ENCODE measurements at places on chromosomes 3 and 15.

GRCh38 chr3:119580067-119580760, 922 bp downstream of the ADPRH start:
- no peak for DNase-seq

DNA sequence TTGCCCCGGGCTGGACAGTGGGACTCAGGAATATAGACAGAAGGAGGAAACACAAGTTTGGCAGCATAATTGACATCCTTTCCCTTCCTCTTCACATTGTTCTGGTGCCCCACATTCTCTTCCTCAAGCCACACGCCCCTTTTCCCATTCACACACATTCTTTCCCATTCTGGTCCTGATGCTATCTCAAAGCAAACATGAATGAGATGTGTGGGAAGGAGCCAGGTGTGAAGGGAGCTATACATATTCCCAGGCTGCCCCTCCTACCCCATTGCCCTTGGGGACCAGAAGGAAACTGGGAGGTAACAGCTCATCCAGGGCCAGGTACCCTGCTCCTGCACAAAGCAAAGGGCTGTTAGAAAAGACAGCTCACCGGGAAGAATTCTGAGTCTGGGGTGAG, 23.4 kb upstream of the CLK3 start:
- DNase-seq, result no peak

DNA sequence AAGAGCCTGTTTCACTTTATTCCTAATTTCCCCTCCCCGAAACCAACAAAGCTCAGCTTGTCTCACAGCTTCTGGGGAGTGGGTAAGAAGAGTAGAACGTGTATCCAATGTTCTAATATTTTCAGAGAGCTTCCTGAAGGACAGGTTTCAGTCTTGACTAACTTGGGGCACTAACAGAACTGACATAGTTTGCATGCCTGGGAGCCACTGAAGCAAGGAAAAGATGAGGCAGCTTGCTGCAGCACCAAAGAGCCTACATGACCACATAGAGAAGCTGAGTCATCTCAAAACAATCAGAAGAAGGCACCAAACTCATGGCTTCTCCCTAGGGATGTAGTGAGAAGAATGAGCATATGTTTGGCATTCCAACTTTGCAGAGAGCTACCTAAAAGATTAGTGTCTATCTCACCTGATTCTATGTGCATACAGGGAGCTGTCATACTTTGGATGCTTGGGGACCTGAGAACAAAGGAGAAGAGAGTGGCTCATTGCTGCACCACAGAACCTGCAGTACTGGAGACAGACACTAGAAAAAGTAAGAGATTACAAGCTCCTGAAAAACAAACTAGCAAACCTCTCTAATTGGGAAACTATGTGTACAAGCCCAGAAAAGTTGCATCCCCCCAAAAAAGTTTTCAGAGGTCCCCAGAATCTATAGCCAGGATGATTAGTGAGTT, 86.9 kb downstream of the DCLK3 start:
- DNase-seq, result no peak

DNA sequence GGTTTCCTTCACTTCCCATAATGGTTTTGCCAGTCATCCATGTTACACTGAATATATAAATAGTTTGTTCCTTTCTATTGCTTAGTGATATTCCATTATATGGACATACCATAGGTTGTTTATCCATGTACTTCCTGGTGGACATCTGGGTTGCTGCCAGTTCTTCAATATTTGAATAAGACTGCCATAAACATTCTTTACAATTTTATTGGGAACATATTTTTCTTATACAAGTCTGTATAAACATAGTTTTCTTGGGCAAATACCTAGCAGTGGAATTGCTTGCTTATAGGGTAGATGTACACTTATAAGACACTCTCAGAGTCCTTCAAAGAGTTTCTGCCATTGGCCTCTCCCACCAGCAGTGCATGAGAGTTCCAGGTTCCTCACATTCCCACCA, 231.4 kb downstream of the OPA1 start:
- DNase-seq, result no peak

GRCh38 chr3:162029736-162030135, 533.1 kb downstream of the OTOL1 start:
- no peak for DNase-seq

DNA sequence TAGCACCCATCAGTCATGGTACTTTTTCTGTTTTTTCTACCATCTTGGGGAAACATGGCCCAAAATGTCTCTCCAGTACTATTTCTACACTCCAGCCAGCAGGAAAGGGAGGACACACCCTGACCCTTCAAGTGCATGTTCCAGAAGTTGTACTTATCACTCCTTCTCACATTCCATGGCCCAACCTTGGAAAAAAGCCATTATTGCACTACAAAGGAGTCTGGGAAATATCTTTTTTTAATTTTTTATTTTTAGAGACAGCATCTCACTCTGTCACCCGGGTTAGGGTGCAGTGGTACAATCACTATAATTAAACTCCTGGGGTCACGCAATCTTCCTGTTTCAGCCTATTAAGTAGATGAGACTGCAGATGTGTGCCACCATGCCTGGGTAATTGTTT, 100.0 kb upstream of the PPP2R3A start:
- DNase-seq, result no peak

- DNase-seq, result no peak
Measured at GRCh38 chr15:67564968-67565345, 22.5 kb downstream of the MAP2K5 start.

DNA sequence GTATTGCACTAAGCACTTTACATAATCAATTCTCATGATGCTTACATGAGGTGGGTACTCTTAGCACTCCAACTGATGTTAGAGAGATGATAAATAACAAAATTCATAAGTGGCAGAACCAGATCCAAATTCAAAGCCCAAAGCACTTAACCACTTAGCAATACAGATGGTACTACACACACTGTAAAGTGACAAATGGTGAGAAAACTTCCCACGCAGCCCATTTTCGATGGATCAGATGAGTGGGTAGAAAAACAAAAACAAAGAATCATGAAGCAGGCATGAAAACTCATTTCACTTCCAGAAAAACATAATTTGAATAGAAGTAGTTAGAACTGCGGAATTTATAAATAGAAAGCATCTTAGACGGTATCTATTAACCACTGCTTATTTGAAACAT, 66.2 kb downstream of the FRMD4B start:
- no peak for DNase-seq

DNA sequence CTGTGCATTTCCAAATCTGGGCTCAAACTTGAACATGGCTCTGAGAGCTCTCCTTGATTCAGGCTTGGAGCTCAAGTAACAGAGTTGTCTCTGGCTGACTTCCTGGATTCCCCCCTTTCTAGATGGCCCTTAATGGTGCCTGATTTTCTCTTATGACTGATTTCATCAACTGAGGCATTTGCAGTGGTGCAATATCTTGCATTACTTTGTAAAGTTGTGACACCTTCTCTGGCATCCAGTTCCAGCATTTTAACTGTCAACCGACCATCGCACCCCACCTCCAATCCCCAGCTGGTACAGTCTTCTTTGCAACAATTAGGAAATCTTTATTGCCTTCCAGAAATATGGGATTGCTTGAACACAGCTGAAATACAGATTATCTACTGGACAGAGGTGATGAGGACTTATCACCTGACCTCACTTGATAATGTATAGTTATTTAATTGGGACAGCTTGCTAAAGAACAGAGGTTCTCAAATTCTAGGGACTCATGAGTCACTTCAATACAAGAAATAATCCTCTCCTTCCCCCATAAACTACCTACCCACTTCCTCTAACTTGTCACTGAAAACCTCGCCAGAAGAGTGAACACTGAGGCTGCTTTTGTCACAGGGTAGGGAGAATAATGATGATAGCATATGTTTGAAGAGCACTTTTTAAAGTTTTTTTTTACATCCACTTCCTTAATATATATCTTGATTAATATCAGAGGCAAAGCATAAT, 41.8 kb downstream of the FILIP1L start:
- no peak for DNase-seq

DNA sequence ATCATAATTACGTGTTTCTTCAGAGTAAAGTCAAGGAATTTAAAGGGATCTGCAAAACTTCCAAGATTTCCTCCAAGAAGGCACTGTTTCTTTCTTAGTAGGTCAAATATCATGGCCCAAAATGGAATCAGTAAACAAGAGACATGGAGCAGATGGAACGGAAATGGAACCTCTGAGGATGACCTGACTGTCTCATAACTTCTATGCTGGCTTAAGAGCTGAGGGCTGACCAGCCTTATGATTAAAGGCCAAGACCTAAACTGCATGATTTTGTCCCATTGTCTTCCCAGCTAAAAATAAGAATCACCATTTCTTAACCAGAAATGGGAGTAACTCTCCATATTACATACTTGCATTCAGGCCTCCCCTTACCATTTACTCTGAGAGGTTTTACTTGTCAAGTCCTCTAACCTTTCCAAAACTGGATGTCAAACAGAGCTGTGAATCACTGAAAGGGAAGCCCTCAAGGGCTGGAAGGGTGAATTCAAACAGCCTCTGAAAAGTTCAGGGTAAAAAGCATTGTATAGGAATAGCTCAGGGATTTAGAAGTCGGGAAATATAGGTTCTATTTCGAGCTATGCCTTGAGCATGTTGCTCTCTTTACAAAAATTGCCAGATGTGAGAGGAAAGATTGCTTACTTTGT, 103.7 kb downstream of the MEIS2 start:
- DNase-seq, result no peak

GRCh38 chr3:42205800-42206514, 60.0 kb downstream of the CCK start:
- DNase-seq, result no peak

- peak; percentile 24 for DNase-seq
Measured at GRCh38 chr3:177337541-177338331, 140.5 kb upstream of the TBL1XR1 start.

DNA sequence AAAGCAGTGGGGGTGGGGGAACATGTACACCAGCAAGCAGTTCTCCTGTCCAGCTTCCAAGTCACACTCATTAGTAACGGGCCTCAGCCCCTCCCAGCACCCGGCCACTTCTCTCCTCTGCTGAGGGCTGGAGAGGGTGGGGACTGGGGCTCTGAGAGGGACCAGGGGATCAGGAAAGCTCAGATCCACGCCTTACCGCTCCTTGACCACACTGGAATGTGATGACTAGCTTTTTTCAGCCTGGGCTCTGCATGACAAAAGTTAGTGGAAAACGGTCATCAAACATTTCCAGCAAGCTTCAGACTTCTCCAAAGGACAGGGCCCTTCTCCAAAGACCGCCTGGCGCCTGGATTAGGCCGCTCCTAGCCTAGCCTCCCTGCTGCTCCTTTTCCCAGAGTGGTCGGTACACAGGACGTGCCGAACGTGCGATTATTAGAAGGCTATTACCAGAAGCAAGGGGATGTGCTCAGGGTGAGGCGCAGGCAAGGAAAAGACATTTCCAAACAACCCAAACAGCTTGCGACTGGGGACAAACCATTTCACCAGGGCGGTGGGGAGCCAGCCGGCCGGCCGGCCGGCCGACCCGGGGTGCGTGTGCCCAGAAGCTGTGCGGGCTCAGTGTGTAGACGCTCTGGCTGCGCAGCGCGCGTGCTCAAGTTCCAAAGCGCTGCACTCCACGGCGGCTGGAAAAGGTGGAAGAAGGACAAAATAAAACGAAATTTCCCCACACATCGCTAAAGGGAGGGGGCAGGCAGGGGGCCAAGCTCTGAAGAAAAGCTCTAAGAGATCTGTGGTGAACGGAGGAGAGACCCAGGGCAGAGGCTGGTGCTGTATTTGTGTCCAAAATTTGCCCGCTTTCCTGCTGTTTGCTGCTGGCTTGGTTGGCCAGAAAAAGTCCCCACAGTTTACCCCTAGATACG, 51.0 kb upstream of the SSR3 start:
- DNase-seq, result peak; percentile 59

DNA sequence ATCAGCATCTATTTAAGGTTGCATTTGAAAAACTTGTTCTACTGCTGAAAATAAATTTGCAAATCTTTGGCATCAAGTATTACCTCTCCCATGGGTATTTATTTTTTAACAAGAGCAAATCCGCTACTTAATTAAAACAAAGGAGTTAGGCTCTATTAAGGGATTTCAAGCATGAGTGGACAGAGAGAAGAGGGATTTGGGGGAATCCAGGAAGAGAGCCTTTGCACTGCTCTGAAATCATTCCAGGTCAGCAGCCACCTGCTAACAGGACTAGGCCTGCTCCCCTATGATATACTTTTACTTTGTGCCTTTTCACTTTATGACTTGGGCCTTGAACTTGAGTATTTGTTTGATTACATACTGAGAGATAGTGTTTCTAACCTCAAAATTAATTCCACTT, 57.1 kb downstream of the IQCH start:
- DNase-seq, result no peak

DNA sequence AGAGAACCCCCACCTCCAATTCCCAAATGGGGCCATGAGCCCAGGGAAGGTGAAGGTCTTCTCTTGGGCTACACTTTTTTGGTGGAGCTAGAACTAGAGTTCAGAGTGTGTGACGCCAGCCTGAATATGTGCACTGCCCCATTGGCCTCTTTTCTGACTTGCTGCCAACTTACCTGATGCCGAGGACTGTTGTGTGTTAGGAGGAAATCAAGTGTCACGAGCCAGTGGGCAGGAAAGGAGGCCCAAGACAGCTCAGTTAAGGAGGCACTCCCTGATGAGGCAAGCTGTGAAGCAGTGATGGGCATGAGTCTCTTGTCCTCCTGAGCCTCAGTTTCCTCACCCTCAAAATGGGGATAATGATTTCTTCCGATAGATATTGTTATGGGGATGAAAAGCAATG, 107.8 kb downstream of the ANP32A start:
- DNase-seq, result no peak

DNA sequence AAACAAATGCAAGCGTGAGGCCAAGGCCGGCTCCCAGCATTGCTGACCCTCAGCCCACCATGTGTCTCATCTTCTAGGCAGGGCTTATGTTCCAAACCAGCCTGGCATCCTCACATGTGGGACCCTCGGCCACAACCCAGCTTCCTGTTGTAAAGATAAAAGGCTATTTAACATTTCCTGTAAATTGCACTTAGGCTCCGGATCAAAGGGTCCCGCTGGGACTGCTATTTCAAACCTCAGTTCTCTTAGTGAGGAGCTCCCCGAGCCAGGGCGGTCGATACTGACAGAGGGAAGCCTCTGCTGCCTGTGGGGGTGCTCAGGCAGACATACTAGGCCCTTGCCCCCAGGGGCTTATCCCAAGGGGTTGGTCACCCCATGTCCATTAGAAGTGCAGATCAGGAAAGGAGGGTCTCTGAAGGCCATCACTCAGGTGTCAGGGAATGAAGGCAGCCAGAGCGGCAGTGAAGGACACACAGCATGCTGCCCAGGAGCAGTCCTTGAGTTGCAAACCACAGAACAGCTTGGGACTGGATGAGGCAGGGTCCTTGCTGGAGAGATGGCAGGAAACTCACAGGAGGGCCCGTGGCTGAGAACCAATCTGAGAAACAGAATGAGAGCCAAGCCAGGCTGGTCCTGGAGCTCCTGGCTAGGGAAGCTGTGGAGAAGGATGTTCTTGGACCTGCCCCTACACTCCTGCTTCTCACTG, 239.9 kb downstream of the TLE3 start:
- DNase-seq, result no peak

DNA sequence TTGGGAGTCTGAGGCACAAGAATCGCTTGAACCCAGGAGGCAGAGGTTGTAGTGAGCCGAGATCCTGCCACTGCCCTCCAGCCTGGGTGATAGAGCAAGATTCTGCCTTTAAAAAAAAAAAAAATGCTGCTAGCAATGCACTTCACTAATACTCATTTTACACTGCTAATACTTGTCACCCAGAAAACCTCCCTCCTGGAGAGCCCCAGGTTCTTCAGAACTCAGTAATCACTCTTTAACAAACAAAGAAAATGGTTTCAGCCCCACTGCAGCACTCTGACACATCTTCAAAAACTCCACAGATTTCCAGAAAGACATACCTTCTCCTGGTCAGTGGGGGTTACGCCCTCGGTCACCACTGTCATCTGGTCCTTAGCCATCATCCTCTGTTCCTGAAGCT, 366.7 kb downstream of the SHQ1 start:
- DNase-seq, result no peak
